Cardiac septum (tissue), 1 donor: ENCODE measurements at places on chromosomes 16 and 17. TPM values are rescaled to one million over a fixed set of nuclear protein-coding genes. Genes with fewer than 3 reads are reported as not detected.

Gene SHPK
- total RNA-seq = 4.8 TPM

Gene TMEM132E
- 0.43 TPM for total RNA-seq

Gene CD79B
- total RNA-seq = 2.7 TPM

Gene MT1H
- not detected for total RNA-seq

Gene NUBP1
- 44.6 TPM for total RNA-seq

Gene SLC13A5
- total RNA-seq = 0.11 TPM

Gene MPP3
- total RNA-seq = 20.0 TPM

Gene CDC42EP4
- 41.3 TPM for total RNA-seq

Gene SMIM5
- total RNA-seq = 1.7 TPM

DNA sequence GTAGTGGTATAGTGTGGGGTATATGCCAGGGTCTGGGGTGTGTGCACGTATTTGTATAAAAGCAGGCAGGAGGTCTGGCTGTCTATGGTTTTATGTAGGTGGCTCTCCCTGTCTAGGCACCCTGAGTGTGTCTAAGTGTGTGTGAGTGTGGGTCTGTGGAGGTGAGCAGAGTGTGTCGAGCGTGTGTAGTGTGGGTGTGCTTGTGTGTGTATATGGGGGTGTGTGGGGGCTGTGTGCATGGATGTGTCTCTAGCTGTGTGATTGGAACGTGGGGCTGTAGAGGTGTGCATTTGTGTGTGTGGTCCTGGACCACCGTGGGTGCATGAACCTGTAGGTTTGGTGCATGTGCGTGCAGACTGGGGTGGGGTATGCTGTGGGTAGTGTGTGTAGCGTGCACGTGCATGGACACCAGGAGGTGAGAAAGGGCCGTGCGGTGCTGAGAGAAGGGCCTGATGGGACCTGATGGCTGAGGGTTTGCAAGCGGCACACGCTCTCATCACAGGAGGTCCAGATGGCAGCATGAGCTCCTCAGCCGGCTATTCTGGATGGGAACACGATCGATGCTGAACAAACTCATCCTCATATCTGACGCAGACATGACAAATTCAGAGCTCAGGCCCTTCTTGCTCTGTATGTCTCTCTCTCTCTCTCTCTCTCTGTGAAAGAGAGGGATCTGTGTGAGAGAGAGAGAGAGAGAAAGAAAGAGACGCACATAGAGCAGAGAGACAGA, 27.7 kb downstream of the SPACA3 start:
- no peak for DNase-seq

DNA sequence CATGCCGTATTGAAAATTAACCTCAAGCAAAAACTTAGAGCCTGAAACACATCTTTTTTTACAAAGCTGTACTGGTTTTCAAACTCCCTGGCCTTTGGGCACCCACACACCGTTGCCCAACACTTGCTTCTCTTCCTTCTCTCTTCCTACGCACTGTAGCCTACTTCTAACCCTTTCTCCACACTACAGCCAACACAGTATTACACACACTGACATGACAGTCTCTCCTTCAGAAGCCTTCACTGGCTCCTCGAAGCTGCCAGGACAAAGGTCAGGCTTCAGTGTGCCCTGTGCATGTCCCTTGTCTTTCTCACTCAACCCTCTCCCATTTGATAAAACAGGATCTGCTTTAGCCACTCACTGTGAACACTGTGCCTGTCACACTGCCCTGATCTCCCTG, 8.0 kb downstream of the FANCA start:
- DNase-seq = no peak

GRCh38 chr17:39123627-39124026, 27.8 kb downstream of the PLXDC1 start:
- DNase-seq = no peak

- DNase-seq = no peak
Observed at GRCh38 chr17:7403727-7403976, 245 bp downstream of the TMEM256 start.

GRCh38 chr16:54204756-54205155, 81.8 kb downstream of the IRX3 start:
- peak; percentile 47 for DNase-seq

GRCh38 chr16:2458887-2459646, 842 bp upstream of the TEDC2 start:
- no peak for DNase-seq

- peak; percentile 74 for DNase-seq
Observed at GRCh38 chr17:16997514-16998429, 25.9 kb upstream of the TNFRSF13B start.

- DNase-seq = no peak
Observed at GRCh38 chr16:2329532-2329931, 11.0 kb downstream of the ABCA3 start.

DNA sequence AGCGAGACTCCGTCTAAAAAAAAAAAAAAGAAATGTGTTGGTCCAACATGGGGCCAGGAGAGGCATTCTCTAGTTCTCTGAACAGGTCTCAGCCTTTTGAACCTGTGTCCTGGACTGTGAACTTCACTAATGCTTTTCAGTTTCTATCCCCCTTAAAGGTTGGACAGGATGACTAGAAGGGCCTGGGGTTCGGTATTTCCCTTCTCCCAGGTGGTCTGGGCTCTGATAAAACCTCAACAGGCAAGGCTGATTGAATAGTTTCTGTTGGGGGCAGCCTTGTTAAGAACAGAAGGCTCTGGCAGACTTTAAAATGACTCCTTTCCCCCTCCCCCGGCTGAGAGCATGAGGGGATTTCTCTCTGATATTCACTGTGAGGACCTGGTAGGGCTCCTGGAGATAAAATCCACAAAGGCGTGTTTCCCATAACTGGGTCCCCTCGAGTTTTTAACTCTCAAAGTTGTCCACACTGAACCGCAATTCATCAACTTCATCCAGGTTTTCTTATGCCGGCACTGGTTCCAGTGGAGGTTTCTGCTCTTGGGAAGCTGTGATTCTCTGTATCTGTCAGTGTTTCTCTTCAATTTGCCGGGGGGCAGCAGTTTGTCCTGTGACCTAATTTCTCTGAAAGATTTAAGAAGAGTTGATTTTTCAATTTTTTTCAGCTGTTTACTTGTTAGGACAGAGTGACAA, 91.3 kb downstream of the METRNL start:
- DNase-seq = peak; percentile 27

GRCh38 chr16:26816266-26816665, 250.5 kb upstream of the C16orf82 start:
- no peak for DNase-seq

GRCh38 chr16:30615358-30616091, 5.3 kb upstream of the ZNF689 start:
- DNase-seq = no peak

- no peak for DNase-seq
Observed at GRCh38 chr17:43736389-43736788, 22.2 kb downstream of the SOST start.

- peak; percentile 38 for DNase-seq
Observed at GRCh38 chr17:62765351-62765750, 42.8 kb downstream of the MARCHF10 start.

GRCh38 chr17:46046957-46047356, 47.9 kb downstream of the STH start:
- no peak for DNase-seq

GRCh38 chr17:7997186-7997585, 5.2 kb upstream of the GUCY2D start:
- DNase-seq = no peak
